ENCODE measurements at places on chromosomes 16 and 17.

- no peak for DNase-seq
These were observed 7.6 kb upstream of the CMTR2 start for GRCh38 chr16:71296584-71297340.

GRCh38 chr17:4893272-4893671 is 6.1 kb upstream of the C17orf107 start:
- no peak for DNase-seq

DNA sequence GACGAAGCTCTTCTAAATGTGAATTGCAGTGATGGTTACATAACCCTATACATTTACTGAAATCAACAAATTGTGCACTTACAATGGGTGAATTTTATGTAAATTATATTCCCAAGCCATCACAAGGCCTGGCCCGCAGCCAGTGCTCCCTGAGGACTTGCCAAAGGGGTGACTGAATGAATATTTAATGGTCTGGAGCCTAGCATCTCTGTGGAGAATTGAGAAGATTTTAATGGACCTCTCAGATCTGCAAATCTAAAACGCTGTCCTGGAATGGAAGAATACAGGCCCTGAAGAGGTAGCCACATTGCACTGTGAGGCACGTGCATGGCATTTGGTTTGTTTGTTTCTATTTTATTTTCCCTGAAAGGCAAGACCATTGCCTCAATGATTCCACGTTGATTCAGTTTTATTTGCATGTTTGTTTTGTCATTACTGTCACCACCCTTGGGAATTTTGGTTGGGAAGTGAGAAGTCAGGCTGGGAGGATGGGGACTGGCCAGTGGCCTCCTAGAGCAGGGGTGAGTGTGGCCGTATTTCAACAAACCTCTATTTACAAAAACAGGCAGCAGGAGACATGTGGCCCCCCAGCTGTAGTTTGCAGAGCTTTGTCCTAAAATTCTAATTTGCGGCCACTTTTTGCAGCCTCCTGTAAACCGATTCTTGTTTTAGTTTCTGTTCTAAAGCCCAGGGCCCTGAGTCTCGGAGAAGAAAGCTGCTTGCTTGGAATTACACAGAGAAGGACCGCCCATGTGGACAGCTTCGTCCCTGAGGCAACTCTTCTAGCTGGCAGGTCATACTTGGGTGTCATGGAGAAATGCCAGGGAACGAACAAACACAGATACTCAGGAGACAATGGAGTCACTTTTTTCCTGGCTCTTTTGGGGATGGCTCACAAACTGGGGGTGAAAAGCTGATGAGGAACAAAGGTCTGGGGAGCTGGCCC is 40.5 kb upstream of the GCSH start:
- peak; percentile 26 for DNase-seq

GRCh38 chr16:85861095-85861825 is 37.7 kb upstream of the IRF8 start:
- DNase-seq, result no peak

DNA sequence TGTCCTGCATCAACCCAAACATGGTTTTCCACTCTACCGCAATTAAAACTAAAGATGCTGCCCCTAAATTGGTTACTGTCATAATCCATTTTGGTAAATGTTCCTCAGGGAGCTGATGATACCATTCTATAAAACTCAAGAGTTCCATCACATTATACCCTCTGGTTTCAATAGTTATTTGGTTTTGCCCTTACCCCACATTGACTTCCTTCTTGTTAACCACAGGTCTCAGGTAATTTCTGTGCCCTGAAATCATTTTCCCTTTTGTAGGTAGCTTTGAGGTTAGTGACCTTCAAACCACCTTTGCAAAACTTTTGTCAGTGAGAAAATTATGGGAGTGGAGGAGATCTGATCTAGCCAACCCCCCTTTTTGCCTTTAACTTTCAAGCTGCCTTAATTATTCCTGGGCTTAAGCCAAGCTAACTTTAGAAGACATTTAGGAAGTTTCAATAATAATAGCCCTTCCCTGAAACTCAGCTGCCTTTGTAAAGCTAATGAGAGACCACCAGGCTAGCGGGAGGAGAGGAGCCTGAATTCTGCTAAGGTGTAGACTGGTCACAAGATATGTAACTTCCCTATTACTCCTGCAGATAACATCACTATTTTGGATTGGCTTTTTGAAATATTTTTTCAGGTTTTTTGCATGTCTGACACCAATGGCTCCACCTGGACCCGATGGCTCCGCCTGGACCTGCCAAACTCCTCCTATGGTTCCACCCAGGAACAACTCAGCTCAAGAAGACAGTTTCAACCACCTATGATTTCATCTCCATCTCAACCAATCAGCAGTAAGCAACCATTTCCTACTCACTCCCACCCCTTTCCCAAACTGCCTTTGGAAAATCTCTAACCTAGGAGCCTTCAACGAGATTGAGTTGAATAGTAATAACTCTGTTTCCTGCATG is 224.9 kb downstream of the HS3ST3B1 start:
- DNase-seq, result no peak

DNA sequence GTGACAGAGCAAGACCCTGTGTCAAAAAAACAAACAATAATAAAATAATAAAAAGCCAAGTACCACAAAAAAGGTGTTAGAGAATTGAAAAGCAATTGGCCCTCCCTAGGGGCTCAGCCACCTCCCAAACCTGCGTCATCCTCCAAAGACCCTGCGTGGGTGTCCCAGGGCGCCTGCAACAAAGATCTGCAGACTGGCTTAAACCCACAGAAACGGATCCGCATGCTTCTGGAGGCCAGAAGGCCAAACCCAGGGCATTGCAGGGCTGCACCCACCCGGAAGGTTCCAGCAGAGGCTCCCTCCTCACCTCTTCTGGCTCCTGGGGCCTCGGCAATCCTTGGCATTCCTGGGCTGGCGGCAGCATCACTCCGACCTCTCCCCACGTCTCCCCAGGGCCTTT is 1.5 kb downstream of the ENPP7 start:
- DNase-seq, result no peak

DNA sequence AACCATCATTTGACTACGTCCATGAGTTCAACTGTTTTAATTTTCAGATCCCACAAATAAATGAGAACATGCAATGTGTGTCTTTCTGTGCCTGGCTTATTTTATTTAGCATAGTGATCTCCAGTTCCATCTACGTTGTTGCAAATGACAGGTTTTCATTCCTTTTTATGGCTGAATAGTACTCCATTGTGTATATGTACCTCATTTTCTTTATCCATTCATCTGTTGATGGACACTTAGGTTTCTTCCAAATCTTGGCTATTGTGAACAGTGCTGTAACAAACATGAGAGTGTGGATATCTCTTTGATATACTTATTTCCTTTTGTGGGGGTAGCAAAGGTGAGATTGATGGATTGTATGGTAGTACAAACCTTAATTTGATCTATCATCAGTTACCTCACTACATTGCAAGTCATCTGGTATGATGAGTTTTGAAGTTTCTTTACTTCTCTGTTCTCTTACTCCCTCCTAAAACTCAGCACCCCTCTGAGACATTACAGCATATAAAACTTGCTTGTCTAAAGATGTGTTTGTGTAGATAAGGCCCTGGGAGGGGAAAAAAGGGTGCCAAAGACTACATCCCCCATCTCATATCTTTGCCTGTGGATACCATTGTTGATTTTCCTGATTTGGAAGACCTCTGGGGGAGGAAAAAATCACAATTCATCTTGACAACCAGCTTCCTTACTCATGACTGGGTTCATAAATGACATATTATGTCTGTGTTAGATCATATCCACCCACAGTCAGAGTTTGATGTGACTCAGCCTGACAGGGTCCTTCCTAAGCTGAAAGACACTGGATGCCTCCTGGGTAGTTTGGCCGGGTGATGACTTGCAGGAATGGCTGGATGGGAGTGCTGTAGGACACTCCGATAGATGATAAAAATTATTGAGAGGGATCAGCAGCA is 47.6 kb downstream of the ABCA9 start:
- peak; percentile 12 for DNase-seq

DNA sequence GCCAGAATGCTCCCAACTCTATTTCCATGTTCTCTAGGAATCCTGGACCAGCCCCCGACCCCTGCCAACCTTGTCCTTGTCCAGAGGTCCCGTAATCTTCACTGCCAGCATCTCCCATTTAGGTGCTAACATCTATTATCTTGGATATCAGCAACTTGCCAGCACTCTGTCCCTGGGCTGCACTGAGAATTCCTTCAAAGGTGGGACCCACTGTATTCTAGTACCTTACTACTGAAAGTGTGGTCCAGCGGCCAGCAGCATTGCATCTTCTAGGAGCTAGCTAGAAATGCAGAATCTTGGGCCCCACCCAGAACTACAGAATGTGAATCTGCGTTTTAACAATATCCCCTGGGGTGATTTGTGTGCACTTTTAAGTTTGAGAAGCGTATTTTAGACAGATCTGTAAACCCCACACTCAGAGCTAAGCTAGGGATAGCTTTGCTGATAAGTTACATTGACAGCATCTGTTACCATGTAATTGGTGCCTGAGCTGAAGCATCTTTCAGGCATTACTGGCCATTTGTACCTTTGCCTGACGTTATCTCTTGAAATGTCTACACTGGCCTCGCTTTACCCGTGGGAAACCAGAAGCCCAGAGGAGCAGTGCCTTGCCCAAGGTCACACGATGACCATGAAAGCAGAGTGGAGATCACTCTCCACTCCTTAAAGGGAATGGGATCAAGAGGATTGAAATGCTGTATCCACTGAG is 8.3 kb downstream of the ABAT start:
- DNase-seq, result no peak

DNA sequence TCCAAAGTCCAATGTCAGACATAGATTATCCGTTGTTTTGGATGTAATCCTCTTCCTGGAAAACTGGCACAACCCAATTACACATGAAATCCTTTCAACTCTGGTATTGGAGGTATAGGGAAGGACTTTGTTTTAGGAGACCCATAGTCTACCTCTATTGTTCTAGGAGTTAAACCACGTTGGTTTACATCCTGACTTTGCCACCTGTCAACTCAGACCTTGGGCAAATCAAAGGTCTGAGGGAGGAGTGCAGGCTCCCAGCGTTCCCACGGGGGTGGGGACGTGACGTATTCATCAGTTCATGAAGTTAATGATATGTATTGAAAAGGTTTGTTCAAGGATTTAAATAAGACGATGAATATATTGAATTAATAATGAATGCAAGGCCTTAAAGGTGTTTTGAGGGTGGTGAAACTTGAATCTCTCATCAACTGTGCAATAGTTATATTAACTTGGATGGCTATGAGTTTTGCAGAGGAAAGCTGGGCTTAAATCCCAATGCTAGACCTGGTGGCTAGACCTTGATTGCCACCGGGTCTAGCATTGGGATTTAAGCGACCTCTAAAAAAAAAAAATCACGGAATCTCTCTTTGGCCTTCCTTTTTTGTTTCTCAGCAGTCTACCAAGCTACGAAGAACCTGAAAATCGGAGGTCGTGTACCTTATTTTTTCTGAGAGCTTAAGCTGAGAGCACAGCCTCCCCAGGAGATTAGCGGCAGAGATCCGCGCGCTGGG is 744 bp upstream of the NF1 start:
- DNase-seq, result no peak

DNA sequence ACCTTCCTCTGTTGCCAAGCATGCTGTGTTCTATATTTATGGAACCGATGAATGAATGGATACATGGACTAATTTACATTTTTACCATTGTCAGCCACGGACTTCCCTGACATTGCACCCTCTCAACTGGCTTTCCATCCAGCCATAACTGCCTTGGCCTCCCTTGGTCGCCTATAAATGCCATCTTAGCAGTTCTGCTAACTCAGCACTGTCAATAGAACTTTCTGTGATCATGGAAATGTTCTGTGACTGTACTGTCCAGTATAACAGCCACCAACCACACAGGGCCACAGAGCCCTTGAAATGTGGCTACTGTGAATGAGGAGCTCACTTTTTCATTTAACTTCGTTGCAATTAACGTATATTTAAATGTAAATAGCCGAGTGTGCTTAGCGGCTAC is 8.7 kb upstream of the BCO1 start:
- DNase-seq, result no peak

DNA sequence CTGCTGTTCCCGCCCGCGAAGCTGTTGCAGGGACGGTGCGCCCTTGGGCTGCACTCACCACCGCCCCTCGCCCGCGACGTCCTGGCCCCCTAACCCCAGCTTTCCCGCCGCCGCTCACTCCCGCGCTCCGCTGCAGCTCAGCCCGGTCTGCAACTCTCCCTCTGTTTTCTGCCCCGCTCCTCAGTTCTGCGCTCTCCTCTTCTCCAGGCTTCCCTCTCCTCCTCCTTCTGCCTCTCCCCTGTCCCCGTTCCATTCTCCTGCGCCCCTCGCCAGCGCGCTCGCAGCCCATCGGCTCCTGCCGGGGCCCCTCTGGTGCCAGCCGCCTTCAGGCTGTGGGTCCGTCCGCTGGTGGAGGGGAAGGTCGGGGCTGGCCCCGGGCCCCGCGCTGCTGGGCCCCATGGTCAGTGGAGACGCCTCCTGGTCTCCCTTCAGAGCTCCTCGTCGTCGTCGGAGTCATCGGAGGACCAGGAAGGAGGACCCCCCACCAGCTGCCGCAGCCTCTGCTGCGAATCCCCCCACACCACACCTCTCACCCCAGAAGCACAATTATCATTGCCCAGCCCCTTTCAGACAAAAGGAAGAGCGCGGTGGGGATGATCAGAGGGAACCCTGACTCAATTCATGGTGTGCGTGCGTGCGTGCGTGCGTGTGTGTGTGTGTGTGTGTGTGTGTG is 223.2 kb upstream of the FOXF1 start:
- DNase-seq, result no peak

DNA sequence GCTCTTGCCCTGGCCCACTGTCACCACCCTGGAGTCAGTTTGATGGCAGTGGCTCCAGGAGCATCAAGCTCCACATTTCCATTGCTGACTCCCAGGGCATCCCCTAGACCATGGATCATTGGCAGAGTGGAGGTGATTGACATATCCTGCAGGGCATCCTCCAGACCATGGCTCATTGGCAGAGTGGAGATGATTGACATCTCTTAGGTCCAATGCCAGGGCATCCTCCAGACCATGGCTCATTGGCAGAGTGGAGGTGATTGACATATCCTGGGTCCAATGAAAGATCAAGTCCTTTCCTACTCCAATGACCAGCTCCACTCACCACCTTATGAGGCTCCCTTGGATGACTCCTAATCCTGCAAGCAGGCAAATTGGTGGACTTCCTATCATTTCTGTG is 174.3 kb upstream of the NLRP1 start:
- DNase-seq, result no peak

GRCh38 chr17:56700919-56701420 is 107.5 kb downstream of the NOG start:
- DNase-seq, result no peak

GRCh38 chr17:44608727-44609435 is 47.4 kb upstream of the MEIOC start:
- DNase-seq, result no peak

GRCh38 chr16:48817032-48817431 is 207.1 kb upstream of the N4BP1 start:
- DNase-seq, result no peak

- peak; percentile 66 for DNase-seq
These were observed 849 bp downstream of the CAPN15 start for GRCh38 chr16:528111-529011.

DNA sequence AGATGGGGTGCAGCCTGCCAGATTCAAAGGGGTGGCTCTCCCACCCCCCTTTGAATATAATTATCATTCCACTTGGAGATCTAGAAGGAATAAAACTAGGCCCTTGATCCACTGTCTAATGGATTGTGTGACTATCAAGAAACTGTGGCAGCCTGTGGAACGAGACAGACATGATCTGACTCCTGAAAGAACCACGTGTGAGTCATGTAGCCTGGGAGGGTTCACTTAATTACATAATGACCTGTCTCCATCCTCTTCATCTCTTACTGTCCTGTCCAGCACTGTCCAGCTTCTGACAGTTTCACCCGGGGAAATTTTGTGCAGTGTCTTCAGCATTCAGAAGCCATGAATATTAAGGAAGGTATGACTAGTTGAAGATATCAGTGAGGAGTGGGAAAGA is 43.3 kb upstream of the CDH13 start:
- DNase-seq, result no peak

All from hepatic stellate cell (primary cell).